ENCODE measurements at places on chromosomes 13 and 19.

GRCh38 chr13:99080131-99080530 is 102.3 kb upstream of the DOCK9 start:
- no peak for DNase-seq

DNA sequence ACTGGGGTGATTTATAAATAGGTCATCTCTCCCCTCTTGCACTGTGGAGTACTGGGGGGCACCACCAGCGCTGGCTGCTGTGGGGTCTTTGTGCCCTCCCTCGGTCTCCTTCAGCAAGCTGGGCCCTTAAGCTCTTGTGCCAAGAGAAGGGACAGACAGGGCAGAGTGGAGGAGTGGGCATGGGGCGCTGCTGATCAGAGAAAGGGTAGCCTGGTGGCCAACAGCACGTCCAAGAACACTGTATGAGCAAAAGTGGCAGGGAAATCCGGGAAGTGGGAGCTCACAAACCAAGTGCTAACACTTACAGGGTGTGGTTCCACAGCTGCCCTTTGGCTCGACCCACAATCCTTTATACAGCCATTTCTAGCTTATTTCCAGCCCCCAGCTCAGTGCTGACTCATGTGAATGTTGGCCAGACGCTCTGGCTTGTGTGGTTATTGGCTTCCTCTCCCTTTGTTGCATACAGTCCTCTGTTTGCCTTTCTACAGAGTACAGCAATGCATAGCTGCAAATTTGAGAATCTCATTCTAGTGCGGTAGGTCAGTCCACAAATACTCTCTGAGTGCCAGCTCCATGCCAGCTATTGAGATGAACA is 298.8 kb downstream of the SHISA2 start:
- DNase-seq = peak; percentile 71

GRCh38 chr19:31175564-31176348 is 173.5 kb downstream of the TSHZ3 start:
- no peak for DNase-seq

DNA sequence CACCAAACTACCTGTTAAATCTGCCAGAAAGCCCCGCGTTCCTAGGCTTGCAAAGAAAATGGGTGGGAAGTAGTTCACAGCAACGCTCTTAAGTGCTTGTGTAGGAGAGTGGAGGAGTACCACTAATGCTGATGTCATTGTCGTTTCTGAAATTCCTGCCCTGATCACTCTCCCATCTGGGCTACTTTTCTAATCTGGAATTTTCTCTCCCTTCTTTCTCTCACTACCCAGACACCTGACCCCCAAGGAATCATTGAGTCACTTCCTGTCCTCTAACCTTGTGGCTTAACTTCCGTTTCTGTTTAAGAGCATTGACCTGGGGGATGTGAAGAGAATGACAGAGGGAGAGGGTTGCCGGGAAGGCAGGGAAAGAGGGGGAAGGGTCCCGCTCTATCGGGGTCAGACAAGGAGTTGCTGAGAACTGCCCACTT is 98.7 kb downstream of the STARD13 start:
- DNase-seq = peak; percentile 82

DNA sequence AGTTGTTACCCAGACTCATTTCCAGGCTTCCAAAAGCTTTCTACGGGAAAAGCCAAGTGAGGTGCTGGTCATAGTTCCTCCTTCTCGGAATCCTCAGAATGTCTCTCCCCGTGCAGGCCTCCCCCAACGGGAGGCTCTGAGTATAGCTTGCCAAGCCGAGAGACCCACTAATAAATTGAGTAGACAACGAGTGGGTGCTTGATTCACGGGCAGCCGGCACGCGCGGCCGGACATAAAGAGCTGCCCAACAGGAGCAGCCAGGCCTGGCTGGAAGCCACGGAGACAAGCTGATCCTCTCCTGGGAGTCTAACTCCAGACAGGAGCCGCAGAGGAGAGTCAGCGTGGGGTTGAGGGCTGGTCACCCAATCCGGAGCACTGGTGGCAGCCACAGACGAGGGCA is 43.4 kb upstream of the MEDAG start:
- DNase-seq = no peak

- DNase-seq = peak; percentile 80
Measured at GRCh38 chr13:21478881-21479808, 20.0 kb upstream of the ZDHHC20 start.

DNA sequence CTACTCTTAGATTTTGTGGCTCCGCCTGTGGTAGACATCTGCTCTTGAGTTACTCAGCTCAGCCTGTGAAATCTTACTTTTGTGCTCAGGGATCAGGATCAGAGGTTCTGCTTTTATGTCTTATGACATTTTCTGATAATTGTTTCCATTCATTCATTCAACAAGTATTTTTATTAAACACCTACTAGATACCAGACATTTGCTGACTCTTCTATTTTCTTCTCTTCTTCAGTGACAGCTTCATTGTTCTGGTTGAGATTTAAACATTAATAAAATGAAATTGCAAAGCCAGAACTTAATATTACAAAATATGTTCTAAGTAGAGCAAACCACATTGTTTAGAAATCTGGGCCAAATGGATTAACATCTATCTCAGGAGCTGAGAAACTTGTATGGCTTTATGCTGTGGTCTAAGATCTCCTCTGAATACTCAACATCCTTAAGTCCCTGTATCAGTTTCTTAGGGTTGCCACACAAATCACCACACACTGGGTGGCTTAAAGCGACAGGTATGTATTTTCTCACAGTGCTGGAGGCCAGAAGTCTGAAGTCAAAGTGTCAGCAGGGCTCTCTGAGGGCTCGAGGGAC is 15.8 kb upstream of the MICU2 start:
- DNase-seq = no peak

DNA sequence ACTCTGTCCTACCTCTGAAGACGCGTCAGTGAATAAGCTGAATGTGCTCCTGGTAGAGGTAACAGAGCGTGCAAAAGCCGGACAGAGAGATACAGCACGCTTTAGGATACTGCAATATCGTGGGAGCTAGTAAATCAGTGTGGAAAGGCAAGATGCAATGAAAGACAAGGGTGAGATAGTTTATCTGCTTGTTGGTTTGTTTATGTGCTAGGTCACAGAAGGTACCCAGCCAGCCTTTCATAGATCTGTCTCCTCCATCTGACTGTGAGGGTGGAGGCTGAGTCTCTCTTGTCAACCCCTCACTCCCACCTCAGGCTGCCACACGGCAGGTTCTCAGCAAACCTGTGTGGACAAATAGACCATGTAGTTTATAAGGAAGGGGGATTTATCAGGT is 904 bp upstream of the GIPC1 start:
- no peak for DNase-seq

- DNase-seq = peak; percentile 30
Measured at GRCh38 chr19:10010247-10010691, at the start of gene COL5A3. COL5A3 (minus strand) TSS chr19:10010504; CDS start chr19:10010385, 119 bp downstream.

All from ELR (cell line).